ENCODE measurements at places on chromosomes 13 and 19.

DNA sequence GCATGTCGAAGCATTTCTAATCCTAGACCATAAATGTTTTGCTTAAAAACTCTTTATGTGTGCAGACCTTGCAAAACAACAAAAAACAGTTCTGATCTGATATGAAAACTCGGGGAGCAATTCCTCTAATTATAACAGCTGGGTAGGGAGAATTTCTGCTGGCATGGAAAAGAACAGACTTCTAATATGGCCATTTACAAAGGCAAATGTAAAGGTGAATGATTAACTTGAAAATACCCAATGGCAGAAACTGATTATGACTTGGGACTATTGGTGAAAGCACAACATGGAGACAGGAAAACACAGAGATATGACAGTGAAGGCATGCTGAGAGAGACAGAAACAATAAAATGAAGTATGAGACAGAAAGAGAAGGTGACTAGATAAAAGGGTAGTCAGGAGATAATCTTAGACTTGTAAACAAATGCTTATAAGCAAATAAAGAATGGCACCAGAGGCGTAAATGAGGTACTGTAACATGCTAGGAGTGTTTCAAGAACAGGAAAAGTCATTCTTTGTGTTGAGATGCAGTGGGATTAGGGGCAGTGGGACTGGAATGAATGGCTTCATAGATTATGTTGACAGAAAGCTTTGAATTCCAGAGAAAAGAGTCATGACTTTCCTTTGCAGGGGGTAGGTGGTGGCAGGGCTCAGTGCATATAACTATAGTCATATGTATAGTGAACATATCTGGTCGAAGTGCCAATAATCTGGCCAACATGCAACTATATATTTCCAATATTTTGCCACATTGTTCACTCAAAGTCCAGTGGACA, 393.0 kb downstream of the ITGBL1 start:
- no peak for DNase-seq

DNA sequence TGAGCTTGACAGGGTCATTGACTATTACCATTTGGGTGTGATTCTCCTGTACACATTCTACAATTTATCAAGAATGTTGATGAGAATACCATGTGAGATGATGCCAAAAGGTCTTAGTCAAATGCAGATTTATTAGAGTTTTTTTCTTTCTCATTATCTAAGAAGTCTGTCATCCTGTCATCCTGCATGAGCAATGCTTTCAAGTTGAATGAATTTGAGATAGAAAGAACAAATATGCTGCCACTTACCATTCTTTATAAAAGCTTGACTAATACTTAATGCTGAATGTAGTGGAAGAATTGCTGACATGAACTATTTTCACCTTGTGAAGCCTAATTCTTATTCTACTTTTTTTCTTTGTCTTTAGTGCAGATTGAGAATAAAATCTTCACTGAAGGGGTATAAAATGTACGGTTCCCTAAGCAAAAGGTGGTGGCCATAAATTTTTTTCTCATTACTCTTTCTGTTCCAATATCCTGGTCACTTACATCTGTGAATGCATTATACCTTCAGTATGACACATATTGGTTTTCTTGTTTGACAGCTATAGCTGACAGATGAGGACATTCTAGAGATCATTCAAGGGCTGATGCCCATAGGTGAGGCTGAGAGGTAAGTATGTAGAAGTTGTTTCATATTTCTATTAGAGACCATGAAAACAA, 1434.7 kb downstream of the SLITRK1 start:
- no peak for DNase-seq

- no peak for DNase-seq
These were observed 49.4 kb downstream of the ZNF91 start for GRCh38 chr19:23345838-23346237.

GRCh38 chr13:96112936-96113335, 23.0 kb downstream of the HS6ST3 start:
- no peak for DNase-seq

DNA sequence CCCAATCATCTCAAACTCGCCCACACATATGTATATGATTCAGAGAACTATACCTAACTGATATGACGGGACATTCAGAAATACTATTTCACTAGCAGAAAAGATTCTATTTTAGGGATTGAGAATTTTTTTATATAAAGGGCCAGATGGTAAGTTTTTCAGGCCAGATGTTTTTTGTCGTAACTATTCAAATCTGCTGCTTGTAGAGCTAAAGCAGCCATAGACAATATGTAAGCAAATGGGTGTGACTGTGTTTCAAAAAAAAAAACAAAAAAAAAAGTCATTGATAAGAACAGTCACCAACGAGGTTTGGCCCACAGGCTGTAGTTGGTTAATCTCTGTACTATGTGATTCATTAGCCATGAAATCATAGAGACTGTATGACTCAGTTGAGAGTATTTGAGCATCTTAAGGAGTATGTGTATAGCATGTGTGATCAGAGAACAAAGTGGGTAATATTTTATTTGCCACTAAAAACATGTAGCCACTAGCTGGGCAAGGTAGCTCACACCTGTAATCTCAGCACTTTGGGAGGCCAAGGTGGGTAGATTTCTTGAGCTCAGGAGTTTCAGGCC, 2724.7 kb downstream of the PCDH9 start:
- DNase-seq, result no peak
